ENCODE measurements at places on chromosomes 3 and 15.

- no peaks in the 10 kb centered on the region for H3K27me3 ChIP-seq
- peaks cover 73% of the 10 kb centered on the region for H3K36me3 ChIP-seq
- no peak overlapping the region for H3K27ac ChIP-seq
- no peaks in the 10 kb centered on the region for H3K4me1 ChIP-seq
Measured at GRCh38 chr3:12922881-12923431, 81.6 kb upstream of the RPL32 start.

DNA sequence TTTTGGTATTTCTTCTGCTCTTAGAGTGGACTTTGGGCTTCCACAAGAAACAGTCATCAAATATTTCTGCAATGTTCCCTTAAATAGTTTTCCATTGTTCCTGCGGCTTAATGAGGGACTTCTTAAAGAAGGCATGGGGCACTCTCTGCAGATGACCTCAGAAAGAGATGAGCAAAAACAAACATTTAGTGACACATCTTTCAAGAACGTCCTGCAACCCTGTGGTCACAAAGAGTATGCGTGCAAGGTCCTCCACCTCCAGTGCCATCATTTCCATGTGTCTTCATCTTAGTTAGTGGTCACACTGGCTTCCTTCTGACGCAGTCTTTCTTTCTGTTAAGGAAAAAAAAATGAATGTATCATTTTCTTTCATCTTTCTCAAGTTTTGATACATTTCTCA is 56.2 kb downstream of the GREM1 start:
- H3K36me3 ChIP-seq = peaks cover 3% of the 10 kb centered on the region
- no peaks in the 10 kb centered on the region for H3K4me1 ChIP-seq
- no peaks in the 10 kb centered on the region for H3K27me3 ChIP-seq

DNA sequence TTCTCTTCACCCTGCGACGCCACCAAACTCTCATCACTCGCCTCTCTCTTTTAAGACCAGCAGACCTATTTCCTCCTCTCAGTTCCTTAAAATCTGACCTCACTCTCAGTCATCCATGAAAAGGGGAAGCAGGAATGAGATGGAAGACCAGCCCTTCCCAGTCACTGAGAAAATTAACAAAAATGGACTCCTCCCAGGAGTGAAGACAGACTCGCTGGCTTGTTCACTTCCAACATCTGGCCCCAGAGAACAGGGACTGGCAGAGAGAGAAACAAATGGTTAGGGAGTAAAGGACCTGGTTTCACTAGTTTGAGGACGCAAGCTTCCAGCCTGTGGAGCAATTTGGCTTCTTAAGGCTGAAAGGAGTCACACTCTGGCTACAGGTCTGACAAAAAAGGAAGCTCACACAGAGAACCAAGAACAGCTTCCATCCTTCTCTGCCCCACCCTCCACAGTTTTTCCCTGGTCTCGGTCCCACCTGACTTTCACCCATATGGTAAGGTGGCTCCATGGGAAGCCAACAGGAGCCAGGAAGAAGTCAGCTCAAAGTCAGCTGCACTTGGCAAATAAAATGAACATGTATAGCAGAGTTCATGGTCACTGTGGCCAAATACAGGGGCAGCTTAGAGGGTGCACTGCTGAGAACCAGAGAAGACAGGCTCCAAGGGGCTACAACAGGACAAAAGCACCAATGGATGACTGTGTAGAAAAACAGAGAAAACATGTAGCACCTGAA is 57.2 kb downstream of the ITGB5 start:
- no peak overlapping the region for H3K4me3 ChIP-seq
- DNase-seq = no peak
- no peak overlapping the region for H3K27ac ChIP-seq
- no peaks in the 10 kb centered on the region for H3K36me3 ChIP-seq
- H3K4me1 ChIP-seq = peaks cover 16% of the 10 kb centered on the region

DNA sequence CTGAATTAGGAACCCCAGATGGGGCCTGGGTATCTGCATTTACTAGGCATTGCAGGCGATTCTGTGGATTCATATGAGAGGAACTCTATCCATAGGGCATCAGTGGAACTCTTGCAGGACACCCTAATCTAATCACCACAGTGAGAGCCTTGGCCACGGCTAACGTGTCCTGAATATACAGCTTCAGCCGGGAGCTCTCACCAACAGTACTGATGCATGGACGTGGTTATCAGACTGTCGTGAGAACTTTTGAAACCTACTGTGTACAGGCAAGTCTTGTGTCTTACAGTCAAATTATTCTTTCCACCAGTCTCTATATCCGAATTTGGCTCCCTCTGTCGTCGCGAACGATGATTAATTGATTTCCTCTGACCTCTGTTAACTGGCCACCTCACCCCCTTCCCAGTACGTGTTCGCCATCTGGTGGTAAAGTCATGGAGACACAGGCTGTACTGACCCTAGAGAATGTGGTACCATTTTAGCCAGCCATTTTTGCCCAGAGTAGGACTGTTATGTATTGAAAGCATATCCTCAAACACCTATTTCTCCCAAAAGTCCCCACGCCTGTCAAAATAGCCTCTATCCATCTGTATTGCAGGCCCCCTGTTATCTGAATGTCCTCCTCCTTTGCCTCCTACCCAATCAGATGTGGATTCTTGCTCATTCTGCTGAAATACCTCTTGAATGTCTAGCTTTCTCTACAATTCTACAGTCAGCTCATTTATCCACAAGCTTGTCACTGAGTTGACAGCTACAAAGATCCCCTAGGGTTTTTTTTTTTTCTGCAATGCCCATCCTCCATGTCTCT is 39.7 kb downstream of the GLDN start:
- H3K27me3 ChIP-seq = no peaks in the 10 kb centered on the region
- DNase-seq = no peak
- H3K36me3 ChIP-seq = no peaks in the 10 kb centered on the region
- no peak overlapping the region for H3K4me3 ChIP-seq
- no peak overlapping the region for H3K27ac ChIP-seq

DNA sequence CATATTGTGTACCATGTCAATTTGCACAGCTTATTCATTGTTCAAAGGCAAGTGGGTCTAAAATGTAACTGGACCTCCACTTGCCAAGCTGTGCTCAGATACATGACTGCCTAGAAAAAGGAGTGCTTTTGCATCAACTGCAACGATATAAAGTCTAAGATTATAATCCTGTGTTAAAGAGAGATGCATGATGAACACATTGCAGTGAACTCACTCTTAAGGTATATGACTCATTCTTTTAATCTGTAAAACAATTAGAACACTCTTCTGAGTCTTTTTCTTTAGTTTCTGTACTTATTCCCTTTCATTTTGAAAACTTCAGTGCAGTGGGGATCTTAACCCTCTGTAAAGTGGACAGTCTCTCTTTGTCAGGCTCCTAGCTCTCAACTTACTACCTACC is 982.8 kb downstream of the ROBO1 start:
- no peak for DNase-seq
- no peak overlapping the region for H3K27ac ChIP-seq
- H3K27me3 ChIP-seq = no peaks in the 10 kb centered on the region
- no peaks in the 10 kb centered on the region for H3K4me1 ChIP-seq
- H3K36me3 ChIP-seq = no peaks in the 10 kb centered on the region

GRCh38 chr15:65423976-65424679 is 1.4 kb upstream of the IGDCC4 start:
- no peak overlapping the region for H3K4me3 ChIP-seq
- no peaks in the 10 kb centered on the region for H3K36me3 ChIP-seq
- H3K4me1 ChIP-seq = no peaks in the 10 kb centered on the region
- peaks cover 71% of the 10 kb centered on the region for H3K27me3 ChIP-seq
- no peak for DNase-seq

Data from thymus (tissue), 14 donors.